ENCODE measurements at places on chromosomes 1 and 21.

GRCh38 chr1:24694380-24694843 lies 50.8 kb upstream of the CLIC4 start:
- DNase-seq = no peak

GRCh38 chr21:25896501-25897056 lies 161.8 kb downstream of the GABPA start:
- DNase-seq = no peak

DNA sequence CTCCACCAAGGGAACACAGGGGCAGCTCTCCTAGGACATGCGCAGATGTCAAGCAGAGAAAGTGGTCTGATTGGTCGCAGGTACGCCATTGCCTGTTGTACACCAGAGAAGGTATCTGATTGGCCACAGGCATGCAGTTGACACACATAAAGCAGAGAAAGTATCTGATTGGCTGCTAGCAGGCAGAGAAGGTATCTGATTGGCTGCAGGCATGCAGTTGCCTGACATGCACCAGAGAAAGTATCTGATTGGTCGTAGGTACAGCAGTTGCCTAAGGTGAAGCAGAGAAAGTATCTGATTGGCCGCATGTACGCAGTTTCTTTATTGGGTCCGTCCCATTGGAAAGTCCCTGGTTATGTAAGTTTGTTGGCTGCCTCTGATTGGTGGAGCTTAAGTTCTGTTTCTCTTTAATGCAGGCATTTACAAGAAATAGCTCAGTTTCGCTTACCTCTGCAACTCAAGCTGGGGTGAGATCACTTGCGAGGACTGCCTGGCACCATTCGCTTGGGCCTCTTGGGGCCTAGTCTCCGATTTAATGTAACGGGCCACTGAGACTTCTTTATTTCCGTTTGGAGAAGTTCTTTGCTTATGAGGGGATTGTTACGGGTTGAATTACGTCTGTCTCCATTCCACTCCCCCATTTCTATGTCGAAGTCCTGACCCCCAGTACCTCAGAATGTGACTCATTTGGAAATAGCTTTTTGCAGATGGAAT lies 74.2 kb downstream of the SIK1 start:
- DNase-seq = no peak

DNA sequence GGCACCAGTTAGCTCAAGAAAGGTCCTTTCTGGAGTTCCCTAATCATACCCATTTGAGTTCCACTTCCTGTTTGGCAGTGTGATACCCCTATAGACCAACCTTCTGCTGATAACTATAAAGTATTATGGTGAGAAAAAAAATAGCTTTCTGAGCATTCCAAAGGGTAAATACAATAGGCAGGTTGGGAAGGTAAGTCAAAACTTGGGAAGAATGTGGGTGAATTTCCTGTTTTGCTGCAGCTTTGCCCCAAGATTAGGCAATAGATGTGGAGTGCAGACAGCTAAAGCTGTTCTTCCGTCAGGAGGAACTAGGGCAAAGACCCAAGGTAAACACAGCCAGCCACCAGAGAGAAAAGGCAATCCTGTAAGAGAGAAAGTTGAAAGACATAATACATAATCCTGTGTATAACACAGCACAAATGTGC lies 49.9 kb upstream of the GUCA2A start:
- DNase-seq = no peak

Measured in stimulated activated CD8-positive, alpha-beta memory T cell treated with anti-CD3 and anti-CD28 coated beads, Interleukin-7, amount 100 ng/mL, for 1 hour (primary cell).